RPMI7951 (cell line): ENCODE measurements at places on chromosomes 13 and 19.

- no peak for DNase-seq
Measured at GRCh38 chr13:44088991-44089413, 209.3 kb downstream of the LACC1 start.

GRCh38 chr13:20988909-20989655 is 72.3 kb downstream of the LATS2 start:
- DNase-seq = no peak

GRCh38 chr19:2807379-2808128 is 12.1 kb upstream of the ZNF554 start:
- DNase-seq = no peak

DNA sequence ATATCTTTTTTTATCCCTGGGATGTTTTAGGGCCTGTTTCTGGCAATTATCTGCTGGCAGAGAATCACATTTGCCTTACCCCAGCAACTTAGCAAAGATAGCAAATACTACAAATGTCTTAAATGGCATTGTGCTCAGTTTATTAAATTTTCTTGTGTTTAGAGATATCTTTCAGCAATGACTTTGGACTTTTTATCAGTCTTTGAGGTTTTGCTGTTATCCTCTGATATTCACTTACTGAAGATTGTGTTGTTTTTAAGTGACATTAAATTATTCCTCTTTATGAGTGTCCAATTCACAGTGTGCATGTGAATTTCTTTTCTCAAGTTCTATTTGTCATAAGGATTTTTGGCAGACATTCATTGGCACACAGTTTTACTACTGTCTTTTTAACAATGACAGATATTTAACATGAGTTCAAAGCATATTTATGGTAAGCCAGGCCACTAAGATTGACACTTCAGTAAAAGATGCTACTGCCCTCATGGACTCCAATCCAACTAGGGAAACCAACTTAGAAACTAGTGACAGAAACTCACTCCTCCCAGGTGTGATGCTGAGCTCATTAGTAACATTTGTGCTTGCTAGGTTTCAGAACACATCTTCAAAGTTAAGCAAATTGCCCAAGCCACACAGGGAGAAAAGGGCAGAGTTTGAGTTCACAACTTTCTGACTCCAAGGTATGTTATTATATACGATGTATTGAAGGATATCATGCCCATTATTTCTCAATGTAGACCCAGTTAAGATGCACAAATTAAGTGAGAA is 481.9 kb downstream of the GPC6 start:
- DNase-seq = no peak

DNA sequence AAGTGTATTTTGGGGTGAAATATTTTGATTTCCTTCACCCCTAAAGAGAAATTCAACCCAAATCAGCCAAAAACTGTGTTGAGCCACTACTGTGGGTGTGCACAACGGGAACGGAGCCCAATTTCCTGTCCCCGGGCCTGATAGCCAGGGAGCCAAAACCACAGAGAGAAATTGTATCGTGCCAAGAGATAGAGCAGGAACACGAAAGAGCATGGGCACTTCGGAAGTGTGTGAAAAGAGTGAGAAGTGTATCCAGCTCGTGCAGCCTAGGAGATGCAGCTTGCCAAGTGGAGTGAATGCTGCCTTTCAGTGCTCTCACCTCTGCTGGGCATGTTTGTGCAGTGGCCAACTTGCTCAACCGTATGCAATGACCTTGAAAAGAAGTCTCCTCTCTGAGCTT is 19.4 kb upstream of the PLEKHF1 start:
- DNase-seq = peak; percentile 94

DNA sequence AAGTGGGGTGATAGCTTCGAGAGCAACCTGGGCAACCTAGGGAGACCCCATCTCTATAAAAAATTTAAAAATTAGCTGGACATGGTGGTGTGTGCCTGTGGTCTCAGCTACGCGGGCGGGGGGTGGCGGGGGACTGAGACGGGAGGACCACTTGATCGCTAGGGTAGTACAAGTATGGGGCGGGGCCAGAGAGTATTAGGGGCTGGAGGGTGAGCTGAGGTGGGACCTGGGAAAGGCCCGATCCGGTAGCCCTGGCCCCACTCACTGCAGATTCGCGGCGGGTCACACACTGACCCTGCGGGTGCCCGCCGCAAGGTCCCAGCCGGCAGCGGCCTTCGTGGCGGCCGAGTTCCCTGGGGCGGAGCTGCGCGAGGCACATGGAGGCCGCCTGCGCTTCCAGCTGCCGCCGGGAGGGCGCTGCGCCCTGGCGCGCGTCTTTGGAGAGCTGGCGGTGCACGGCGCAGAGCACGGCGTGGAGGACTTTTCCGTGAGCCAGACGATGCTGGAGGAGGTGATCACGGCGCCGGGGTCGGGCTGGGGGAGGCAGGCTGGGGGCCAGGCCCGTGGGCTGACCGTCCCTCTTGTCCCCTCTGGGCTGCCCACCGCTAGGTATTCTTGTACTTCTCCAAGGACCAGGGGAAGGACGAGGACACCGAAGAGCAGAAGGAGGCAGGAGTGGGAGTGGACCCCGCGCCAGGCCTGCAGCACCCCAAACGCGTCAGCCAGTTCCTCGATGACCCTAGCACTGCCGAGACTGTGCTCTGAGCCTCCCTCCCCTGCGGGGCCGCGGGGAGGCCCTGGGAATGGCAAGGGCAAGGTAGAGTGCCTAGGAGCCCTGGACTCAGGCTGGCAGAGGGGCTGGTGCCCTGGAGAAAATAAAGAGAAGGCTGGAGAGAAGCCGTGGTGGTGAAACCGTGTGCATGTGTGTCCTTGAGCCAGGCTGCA is 2.0 kb upstream of the ARHGAP45 start:
- DNase-seq = peak; percentile 66

DNA sequence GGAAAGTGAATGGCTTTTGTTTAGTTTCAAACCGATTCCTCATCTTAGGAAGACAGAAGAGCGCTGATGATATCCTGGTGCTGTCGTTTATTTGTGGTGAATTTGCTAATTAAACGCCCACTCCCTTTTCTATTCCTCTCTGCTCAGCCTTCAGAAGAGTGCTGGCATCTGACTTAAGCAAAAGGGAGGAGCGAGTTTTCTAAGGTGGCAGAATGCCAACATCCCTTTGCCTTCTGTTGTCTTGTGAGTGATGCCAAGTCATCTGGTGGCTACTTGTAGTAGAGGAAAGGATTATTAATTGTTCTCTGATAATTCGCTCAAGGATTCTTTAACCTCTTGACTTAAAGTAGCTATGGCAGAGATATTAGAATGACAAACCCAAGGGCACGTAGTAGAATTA is 68.1 kb downstream of the ERCC5 start:
- peak; percentile 58 for DNase-seq

- DNase-seq = peak; percentile 59
Measured at GRCh38 chr19:50427997-50428425, 4.7 kb upstream of the MYBPC2 start.

DNA sequence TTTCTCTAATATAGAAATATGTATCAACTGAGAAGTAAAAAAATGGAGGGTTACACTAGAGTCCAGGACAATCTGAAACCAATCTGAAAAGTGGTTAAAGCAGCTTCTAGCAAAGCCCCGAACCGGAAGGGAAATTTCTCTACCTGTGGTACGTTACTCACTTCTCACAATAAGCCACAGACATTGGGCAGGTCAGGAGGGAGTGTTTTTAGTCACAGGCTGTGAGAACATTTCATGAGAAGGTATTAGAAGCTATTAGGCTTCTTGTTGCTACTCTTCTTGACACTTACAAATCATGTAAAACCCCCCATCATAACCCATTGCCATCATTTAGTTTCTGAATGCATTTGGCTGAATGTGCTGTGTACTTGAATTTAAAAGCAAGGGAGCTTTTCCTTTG is 120.9 kb downstream of the NUFIP1 start:
- DNase-seq = no peak

DNA sequence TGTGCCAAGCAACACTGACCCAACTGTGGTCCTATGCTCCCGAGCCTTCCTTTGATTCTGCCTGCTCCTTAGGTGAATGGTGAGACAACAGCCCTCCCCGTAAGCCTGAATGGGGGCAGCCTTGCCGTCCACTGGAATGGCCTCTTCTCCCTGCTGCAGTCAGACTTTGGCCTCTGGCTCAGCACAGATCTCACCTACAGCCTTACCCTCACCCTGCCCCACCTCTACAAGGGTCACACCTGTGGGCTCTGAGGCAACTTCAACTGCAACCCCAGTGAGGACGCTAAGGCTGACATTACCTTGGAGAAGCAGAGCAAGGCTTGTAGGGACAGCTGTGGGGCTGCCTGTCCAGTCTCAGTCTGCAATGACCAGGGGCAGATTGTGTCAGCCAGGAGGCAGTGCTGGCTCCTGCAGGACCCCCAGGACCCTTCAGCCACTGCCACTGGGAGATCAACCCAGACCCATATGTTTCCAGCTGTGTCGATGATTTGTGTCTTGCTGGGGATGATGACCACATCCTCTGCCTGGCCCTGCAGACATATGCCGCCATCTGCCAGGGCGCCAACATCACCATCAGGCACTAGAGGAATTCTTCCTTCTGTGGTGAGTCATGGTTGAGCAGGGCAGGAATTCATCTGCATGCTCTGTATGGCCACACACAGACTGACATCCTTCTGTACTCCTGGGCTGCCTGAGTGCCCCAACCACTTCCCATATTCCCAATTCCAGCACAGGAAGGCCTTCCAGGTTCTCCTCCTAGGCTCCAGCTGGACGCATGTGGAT is 27.3 kb upstream of the FXYD3 start:
- peak; percentile 96 for DNase-seq

DNA sequence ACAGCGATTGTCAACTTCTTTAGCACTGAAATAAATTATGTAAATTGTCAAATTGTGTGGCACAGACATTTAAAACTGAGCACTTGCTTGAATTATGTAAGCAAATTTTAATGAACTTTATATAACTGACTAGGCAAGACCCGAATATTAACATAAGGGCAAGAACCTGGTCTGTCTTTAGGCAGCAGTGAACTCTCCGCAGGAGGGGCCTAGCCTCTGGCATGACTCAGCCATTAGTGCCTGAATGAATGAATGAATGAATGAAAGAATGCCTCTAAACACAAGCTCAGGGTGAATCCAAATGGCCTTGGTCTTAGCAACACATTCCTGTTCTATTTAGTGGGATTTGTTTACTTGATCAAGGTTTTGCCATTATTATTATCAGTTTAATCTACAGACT is 654.7 kb upstream of the ARGLU1 start:
- no peak for DNase-seq

DNA sequence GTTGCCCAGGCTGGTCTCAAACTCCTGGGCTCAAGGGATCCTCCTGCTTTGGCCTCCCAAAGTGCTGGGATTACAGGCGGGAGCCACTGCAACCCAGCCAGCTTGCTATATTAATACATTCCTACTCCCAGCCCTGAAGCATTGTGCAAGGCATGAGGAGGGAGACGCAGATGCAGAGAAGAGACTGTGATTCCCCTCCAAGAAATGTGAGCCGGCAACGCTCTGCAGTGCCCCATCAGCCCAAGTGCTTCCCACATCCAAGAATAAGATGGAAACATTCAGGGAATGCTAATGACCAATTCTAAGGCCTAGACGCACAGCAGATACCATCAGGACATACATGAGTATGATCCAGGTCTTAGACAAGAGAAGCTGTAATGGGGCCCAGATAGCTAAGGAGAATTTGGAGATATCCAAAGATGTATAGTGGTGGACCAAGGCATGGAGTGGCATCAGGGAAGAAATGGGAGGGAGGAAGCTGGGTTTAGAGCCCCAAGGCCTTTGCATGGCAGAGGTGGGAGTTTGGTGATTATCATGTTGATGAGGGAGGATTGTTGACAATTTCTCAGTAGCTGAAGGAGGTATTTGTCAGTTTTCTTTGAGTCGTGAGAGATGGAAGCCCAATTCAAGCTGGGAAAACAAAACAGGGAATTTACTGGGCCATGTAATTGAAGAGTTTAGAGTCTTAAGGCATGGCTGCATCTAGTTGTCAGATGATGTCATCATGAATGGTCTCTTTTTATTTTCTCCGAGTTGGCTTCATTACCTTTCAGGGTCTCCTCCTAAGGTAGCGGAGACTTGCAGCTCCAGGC is 2.9 kb downstream of the PPM1N start:
- no peak for DNase-seq

DNA sequence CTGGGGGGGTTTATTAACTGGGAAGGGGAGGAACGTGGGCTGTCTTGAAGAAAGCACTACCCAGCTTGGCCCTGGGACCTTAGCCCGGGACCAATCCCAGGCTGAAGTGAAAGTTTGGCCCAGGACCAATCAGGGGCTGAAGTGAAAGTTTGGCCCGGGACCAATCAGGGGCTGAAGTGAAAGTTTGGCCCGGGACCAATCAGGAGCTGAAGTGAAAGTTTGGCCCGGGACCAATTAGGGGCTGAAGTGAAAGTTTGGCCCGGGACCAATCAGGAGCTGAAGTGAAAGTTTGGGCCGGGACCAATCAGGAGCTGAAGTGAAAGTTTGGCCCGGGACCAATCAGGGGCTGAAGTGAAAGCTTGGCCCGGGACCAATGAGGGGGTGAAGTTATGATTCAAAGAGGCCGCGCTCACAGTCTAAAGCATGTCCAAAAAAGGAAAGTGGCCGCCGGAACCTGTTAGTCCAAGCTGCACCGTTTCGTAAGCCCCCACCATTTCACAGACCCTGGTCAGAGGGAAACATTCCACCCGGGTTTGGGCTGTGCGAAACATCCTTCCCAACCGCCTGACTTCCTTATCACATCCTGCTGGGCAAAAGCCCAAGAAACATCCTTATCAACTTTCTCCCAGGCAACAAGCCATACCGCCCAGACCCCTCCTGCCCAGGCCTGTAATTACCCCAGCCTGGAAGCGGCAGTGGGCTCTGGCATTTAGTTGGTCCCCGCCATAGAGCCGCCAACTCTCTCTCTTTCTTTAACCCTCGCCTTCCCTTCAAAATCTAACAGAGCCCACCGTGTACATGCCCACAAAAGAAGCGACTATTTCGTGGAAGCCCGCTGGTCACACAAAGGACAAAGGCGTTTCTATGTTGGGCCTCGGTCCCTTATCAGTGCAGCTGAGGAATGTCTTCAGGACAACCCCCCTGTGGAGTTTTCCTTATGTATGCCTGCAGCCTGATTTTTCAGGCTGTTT is 1.1 kb downstream of the ZNF850 start:
- peak; percentile 86 for DNase-seq

GRCh38 chr13:102643656-102644055 is 46.9 kb downstream of the TPP2 start:
- no peak for DNase-seq

- DNase-seq = no peak
Measured at GRCh38 chr19:57068921-57069697, 50.7 kb upstream of the USP29 start.

DNA sequence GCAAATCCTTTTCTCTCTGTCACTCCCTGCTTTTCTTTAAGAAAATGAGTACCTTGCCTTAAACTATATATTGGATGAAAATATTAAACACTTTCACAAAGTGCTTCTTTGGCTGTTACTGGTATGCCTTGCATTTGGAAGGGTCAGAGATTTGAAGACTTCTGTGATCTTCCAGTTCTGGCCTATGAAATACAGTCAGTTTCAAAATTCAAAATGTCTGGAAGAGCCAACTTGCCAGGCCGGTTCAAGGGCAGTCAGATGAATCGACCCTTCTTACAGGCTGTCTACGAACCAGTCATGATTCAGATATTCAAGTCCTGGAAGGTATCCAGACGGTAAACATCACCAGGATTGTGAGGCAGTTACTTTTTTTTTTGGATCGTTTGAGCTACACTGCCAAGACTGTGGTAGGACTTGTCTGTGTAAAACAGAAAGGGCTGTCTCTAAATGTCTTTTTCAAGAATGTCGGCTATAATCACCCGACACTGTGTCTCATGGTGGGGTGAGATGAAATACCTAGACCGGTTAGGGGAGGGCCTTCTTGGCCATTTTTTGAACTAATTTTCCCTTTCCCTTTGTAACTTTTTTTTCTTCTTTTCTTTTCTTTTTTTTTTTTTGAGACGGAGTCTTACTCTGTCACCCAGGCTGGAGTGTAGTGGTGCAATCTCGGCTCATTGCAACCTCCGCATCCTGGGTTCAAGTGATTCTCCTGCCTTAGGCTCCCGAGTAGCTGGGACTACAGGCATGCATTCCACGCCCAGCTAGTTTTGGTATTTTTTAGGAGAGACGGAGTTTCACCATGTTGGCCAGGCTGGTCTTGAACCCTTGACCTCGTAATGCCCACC is 11.2 kb downstream of the ACTN4 start:
- DNase-seq = peak; percentile 100
